Sciatic nerve (tissue), 2 donors: ENCODE measurements at places on chromosomes 2 and 18.

DNA sequence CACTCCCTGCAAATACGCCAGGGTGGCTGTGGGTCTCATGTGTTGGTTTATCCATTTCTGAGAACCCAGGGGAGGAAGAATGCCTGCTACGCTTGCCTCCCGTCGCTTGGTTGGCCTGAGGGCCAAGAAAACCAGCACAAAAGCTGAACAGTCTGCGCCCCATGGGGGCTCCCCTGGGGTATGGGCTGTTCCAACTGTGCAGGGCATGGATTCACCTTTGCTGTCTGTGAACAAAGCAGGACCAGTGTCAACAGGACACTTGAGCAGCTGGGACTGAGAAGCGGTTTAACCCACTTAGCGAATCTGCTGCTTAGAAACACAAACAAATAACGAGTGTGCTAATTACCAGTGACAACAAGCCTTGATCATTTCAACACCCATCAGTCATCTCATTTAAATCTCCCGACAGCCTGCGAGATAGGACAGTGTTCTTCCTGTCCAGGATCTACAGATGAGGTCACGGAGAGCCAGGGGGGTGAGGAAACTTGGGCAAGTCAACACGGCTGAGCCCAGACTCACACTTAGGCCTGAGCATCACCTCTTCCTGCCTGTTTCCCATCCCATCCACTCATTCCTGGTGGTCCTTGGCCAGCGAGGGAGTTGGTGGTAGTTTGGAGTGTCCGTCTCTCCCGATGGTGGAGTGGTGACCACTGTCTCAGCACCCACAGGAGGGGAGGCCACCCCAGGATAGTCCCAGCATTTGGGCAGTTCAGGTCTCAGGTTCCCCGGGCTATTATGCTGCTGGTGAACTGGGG, 111.6 kb upstream of the HAAO start:
- DNase-seq: no peak

DNA sequence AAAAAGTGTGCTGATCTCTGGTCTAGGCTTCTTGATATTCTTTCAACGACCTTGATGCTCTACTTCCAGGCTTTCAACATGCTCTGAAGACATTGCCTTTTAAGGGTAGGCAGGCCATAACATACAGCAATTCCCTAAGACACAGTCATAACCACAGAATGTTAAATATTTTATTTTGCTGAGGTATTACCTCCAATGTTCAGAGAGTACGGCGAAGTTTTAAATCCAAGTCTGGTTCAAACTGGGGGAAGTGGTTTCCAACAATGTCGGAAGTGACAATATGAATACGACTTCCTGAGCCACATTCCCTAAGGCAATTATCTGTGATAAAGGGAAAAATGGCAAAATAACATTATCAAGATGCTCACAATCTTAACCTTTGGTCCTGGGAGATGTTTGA, 1077.9 kb upstream of the PIK3C3 start:
- DNase-seq: no peak

DNA sequence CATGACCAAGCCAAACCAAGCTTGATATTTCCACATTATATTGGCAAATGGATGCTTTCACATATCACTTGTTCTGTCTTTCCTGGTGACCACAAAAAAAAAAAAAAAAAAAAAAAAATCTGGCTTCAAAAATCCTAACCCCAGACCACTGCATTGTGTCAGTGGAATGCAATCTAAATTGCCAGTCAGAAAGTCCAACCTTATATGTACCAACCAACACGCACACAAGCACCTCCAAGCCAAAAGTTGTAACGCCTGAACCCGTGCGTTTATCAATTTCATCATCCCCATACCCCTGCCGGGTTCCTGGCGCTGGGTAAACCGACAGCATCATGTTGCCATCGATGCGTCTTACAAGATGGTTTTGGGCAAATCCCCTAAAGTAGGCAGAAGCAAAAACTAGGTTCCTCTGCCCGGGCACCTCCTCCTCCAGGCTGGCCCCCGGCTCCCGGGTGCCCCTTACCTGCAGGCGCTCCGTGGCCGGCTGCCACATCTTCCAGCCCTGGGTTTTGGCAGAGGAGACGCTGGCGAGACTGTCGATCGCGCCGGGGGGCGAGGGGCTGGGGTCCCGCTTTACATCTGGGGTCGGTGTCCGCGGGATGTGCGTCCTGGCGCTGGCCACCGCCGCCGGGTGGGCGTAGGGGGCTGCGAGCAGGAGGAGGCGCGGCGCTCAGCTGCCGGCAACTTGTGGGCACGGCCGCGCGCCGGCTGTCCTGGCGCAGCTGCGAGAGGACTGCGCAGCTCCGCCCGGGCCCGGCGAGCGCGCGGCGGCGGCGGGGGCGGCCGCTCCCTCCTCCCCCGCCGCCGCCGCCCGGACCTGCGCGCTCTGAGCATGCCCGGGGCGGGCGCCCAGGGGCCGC, at the start of gene PID1:
TSS of gene PID1 (minus strand) at position 737 of the 860 bp plus-strand sequence. CDS start at position 493, 244 bp downstream.
- no peak for DNase-seq

- DNase-seq: no peak
These were observed 522.9 kb upstream of the TNP1 start for GRCh38 chr2:217382794-217383193.

DNA sequence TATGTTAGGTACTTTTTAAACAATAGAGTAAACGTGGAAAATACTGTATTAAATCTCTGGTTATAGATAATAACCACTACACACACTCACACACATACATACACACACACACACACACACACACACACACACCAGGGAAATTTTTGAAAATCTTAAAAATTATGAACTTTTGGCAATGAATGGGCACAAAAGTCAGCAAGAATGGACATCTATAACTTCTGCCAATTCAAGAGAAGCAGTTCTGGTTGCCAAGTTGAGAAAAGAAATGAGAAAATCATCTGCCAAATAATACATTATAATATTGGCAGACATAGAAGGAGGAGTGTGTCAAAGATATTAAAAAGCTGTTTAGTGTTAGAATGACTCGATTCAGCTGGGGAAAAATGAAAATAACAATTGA, 42.9 kb upstream of the TMEM178A start:
- no peak for DNase-seq

DNA sequence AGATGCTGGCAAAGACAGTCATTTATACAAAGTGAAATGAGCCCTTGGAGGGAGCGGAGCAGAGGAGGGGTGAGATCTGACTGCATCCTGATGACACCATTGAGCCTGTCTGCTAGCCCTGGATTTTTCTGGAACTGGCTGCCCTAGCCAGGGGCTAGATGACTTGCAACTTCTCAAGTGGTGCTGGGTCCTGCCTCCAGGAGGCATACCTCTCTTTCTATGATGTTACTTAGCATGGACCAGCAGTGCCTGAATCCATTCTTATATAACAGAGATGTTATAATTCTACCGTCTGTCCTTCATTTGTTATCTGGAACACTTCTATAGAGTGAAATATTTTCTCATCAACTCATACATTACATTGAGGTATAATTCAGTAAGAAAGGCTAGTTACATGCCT, 8.5 kb upstream of the TWIST2 start:
- DNase-seq: no peak

- DNase-seq: no peak
These were observed 31.1 kb downstream of the SPAG16 start for GRCh38 chr2:213315168-213315876.

- no peak for DNase-seq
These were observed 199.6 kb downstream of the MYCN start for GRCh38 chr2:16139663-16140615.

DNA sequence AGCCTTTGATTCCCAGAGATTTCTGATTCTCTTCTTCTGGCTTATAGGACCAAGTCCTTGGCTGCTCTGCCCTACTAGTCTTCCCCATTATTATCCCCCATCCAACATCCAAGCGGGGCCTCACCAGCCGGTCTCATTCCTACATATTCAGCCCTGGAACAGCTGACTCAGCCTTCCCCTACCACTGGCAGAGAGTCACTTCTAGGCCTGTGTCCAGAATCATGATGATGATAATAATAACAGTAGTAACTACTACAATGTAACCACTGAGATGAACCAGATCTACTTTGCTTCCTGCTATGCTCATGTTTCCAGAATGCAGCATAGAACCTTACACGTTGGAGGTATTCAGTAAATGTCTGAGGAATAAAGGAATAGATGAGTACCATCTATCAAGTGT, 295.2 kb downstream of the SRBD1 start:
- no peak for DNase-seq
